Hindlimb muscle (tissue), 1 donor: ENCODE measurements at places on chromosomes 4 and X. TPM values are rescaled to one million over a fixed set of nuclear protein-coding genes. Genes with fewer than 3 reads are reported as not detected.
A peak's percentile ranks its signal among the peaks of the same experiment; 100 is the strongest.

DNA sequence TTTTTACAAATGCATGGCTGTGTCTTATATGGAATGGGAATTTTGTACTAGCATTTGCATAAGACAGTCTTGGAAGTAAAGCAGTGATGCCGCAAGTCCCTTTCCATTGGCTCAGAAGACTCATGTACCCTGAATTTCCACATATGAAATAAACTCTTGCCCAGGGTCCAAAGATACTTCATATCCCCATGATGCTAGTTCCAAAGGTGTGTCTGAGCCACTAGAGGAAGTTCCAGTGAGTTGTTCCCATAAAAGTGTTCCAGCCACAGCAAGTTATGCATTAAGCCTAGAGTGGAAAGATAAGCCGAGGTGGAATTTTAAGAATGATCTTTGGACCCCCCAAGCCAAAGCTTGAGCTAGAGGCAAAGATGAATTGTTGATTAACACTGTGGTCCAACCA is 9.3 kb upstream of the CEP135 start:
- no peak for DNase-seq

DNA sequence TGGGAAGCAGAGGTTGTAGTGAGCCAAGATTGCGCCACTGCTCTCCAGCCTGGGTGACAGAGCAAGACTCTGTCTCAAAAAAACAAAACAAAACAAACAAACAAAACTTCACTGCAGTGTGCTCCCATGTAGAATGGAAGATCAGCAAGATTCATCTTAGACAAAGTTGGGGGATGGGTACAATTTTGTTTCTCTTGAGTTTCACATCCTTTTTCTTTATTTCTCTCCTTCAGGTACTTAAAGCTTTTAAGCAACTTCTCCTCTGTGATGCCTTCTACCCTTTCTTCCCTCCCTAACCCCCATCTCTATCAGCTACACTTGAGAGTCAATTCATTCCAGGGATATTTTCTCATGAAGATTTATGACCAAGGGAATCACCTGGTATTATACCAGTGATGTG is 15.5 kb upstream of the RBBP7 start:
- no peak for DNase-seq

DNA sequence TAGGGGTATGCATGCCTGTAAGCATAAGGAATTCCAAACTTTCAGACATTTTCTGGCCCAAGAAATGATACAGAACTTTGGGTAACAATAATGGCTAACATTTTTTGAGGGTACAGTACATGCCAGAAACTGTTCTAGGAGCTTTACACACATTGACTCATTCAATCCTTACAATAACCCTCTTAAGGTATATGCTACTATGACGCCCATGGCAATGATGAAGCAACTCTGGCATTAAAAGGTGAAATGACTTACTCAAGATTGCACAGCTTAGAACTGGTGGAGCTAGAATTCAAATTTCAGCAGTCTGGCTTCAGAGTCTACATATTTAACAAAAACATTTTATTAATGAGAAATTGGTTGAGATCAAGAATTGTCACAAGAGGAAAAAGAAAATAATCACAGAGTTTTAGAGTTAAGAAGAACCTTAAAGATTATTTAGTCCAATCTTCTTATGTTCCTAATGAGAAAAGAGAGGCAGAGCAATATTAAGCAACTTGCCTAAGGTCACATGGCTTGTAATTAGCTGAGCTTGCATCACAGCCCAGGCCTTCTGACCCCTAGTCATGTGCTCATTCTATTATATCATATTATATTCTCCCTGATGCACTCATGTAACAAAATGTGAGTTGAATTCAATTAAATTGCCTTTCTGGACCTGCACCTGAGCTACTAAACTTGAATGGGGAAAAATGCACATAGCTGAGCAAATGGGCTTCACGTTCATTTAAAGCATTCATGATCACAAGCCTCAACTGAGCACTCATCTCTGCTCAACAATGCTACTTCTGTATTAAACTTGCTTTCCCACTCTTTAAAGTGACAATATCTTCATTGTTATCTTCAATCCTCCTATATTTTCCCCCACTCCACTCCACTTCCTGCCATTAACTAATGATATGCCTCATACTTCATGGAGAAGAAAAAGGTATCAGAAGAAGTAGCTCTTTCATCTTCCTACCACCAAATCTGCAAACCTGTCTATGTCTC is 73.2 kb downstream of the ENOX2 start:
- DNase-seq, result no peak

- no peak for DNase-seq
Observed at GRCh38 chr4:108683479-108683878, 33.1 kb downstream of the OSTC start.

GRCh38 chr4:627347-628125 is 2.2 kb downstream of the PDE6B start:
- DNase-seq, result no peak

- DNase-seq, result no peak
Observed at GRCh38 chrX:9301836-9302235, 163.0 kb upstream of the TBL1X start.

GRCh38 chr4:126991965-126992364 is 640.8 kb upstream of the INTU start:
- DNase-seq, result no peak

GRCh38 chr4:891747-892146 is 40.4 kb downstream of the GAK start:
- DNase-seq, result no peak

GRCh38 chr4:156336511-156336910 is 382.8 kb upstream of the CTSO start:
- DNase-seq, result no peak

DNA sequence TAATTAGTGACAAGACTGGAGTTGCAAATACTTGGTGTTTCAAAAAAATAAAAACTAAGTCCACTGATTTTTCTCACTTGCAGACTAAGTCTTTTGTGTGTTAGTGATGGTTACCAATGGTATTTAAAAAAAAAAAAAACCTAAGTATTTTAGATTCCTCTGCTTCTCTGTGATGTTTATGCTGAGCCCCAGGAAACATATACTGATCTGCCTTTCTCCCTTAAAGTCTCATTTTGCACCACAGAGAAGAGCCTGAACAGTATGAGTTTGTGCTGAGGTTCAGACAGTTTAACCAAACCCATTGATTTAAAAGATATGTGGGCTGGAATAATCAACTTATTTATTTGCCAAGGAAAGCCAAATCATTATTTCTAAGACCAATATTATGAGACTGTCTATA is 1305.0 kb downstream of the PCDH18 start:
- no peak for DNase-seq

DNA sequence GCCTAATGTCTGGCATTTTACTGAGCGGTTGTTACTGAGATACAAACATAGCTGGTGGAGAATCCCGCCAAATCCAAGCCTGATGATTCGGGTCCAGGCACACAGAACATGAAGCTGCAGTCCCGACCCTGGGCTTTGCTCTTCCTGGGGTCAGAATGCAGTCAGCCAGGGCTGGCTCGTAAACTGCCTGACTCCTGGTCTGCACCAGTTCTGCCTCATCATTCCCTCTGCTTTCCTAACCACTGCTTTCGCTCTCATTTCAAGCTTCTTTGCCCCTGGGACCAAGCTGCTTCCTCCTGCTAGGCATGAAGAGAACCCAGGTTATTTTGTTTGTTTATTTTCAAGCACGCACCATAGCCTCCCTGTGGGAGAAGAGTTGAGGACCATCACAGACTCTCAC is 39.3 kb downstream of the GATB start:
- peak; percentile 17 for DNase-seq

- no peak for DNase-seq
Observed at GRCh38 chr4:169103966-169104412, 93.9 kb upstream of the CBR4 start.

DNA sequence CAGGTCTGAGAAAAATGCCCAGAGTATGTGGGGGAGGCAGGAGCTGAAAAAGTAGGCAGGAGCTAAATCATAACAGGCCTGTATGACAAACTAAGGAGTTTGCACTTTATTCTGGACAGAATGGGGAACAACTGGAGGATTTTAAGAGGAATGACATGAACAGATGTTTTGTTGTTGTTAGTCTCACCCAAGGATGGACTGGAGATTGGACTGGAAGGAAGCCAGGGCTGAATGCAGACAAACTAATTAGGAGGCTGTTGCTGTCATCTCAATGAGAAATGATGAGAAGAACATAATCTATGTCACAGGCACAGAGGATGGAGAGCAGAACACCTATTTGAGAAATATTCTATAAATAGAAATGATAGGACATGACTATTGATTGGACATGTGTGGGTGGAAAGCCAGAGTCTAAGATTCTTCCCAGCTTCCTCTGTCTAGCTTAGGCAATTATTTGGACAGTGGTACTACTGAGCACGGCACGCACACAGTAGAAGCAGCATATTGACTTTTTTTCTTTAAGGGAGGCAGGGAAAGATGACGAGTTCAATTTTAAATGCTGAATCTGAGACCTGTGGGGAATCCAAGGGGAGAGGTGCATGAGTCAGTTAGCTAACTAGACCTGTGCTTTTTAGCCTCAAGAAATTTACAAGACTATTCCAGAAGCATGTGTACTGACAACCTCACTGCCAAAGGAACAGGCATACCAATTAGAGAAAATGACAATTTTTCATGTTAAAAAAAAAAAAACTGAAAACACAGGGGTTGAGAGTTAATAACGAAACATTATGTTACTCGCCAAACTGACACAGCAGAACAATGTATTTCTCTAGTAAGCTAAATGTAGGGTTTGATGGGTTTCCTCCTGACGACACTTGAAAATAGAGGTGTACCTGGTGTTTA is 963 bp upstream of the USO1 start:
- DNase-seq, result peak; percentile 48

GRCh38 chr4:80360900-80361299 is 25.4 kb downstream of the CFAP299 start:
- DNase-seq, result no peak

The ZFP92 gene
- polyA plus RNA-seq, result 0.63 TPM

The ATP8A1 gene
- polyA plus RNA-seq, result 4.6 TPM

The FREM3 gene
- 0.49 TPM for polyA plus RNA-seq

The P2RY4 gene
- polyA plus RNA-seq, result 0.25 TPM

The MRPL1 gene
- polyA plus RNA-seq, result 57.0 TPM

The LUZP4 gene
- polyA plus RNA-seq, result not detected

The ARHGAP4 gene
- polyA plus RNA-seq, result 26.4 TPM

The F11 gene
- not detected for polyA plus RNA-seq
